A549 treated with CORT108297 at 1 μM for 4 hours (cell line): ENCODE measurements at places on chromosomes 4 and X. TPM values are rescaled to one million over a fixed set of nuclear protein-coding genes. Genes with fewer than 3 reads are reported as not detected.

The MGAT4D gene
- not detected in 5 replicates for total RNA-seq

The SHOX gene
- total RNA-seq: not detected in 5 replicates

The GIMD1 gene
- total RNA-seq: not detected in 5 replicates

The ZNF280C gene
- 2.2 to 3.2 TPM (median 2.6 TPM) in 5 replicates for total RNA-seq
